Osteoblast (primary cell): ENCODE measurements at places on chromosomes 16 and 17. TPM values are rescaled to one million over a fixed set of nuclear protein-coding genes. Genes with fewer than 3 reads are reported as not detected.

The HOXB1 gene
- total RNA-seq: not detected in 2 replicates

DNA sequence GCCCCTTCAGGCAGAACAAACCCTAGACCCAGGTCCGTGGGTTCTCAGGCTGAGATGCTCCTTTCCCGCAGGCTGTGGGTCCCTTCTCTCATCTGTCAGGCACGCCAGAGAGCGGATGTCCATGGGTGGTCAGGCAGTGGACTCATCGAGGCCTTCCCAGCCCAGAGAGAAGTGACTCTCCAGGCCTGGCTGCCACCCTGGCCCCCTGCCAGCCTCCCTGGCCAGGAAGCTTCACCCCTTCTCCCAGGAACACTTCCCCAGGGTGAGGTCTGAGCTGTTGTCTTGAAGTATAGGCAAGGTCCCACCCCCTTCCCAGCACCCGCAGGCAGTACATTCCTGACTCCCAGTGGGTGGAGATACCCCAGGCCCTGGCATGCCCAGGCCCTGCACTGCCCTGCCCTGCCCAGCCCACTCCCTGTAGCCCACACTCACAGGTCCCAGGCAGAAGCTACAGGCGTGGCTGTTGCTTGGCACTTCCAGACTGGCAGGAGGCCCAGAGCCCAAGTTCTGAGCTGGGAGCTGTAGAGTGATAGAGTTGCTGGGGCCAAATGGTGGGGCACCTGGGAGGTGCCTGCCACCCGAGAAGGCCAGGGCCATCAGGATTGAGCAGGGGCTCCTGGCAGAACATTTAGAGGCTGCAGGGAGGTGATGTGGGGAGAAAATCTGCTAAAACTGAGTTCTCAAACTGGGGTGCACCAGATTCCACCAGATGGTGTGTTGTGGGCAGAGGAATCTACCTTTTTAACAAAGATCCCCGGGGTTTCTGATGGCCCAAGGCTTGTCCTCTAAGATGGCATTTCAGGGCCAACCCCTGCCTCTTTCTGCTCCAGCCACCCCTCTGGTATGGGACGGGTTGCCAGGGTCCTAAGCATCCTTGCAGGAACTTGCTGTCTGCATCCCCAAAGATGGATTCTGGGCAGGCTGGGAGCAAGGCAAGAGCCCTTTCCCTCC is 6.7 kb downstream of the ITGA3 start:
- H3K4me3 ChIP-seq: no peak overlapping the region
- no peaks in the 10 kb centered on the region for H3K27me3 ChIP-seq
- peak overlapping the region; percentile 95 for H3K27ac ChIP-seq
- DNase-seq: peak; percentile 97
- H3K36me3 ChIP-seq: peaks cover 23% of the 10 kb centered on the region
- peaks cover 89% of the 10 kb centered on the region for H3K4me1 ChIP-seq

GRCh38 chr17:75652934-75653549 is 13.9 kb downstream of the RECQL5 start:
- peak; percentile 87 for DNase-seq
- no peaks in the 10 kb centered on the region for H3K27me3 ChIP-seq
- H3K27ac ChIP-seq: no peak overlapping the region
- no peaks in the 10 kb centered on the region for H3K4me1 ChIP-seq
- H3K4me3 ChIP-seq: no peak overlapping the region
- peaks cover 35% of the 10 kb centered on the region for H3K36me3 ChIP-seq

The LGALS9 gene
- total RNA-seq: 1.4 and 4.7 TPM in 2 replicates

DNA sequence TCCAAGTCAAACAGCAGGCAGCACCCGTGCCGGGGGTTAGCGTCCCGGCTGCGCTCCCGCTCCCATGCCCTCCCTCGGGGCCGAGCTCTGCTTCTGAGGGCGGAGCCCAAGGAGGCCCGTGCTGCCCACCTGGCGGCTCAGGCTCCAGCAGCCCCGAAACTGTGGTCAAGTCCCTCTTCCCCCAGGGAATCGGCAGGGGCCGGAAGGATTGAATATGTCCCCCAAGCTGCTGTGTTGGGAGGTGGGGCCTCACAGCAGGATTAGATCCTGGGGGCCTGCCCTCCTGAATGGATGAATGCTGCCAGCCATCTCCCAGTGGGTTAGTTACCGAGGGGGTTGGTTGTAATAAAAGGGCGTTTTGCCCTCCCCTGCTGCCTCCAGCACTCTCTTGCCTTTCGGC is 33.9 kb downstream of the MAP2K3 start:
- no peak overlapping the region for H3K4me3 ChIP-seq
- DNase-seq: peak; percentile 44
- H3K27me3 ChIP-seq: no peaks in the 10 kb centered on the region
- peaks cover 11% of the 10 kb centered on the region for H3K36me3 ChIP-seq

The TBC1D28 gene
- total RNA-seq: not detected in 2 replicates

The KCNJ12 gene
- total RNA-seq: under 0.01 and 0.29 TPM in 2 replicates

DNA sequence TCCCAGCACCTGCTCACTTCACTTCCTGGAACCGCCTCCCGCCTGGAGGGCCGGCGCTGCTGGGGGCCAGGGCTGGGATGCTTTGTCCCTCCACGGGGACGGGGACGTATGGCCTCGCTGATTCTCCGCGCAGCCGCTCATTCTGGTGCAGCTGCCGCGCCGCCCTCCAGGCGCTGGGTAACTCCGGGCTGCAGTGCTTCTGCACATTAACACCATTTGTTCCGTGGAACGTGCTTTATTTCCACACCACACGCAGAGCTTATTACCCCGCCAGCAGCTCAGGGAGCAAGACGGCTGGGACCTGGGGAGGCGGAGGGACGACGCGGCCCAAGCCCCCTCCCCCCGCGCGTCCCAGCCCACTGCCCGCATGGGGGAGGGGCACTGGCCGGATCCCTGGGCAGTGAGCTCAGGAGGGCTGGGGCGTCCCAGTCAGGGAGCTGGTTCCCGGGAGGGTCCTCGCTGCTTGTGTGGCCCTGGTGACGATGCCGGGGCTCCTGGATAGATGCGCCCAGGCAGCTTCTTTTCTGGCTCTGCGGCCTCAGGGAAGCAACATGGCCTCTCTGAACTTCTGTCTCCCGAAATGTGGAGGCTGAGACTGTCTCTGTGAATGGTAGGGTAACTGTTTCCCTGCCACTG is 45.4 kb upstream of the ACSF3 start:
- peaks cover 9% of the 10 kb centered on the region for H3K4me1 ChIP-seq
- DNase-seq: no peak
- no peaks in the 10 kb centered on the region for H3K36me3 ChIP-seq
- no peak overlapping the region for H3K27ac ChIP-seq
- H3K27me3 ChIP-seq: peaks cover 22% of the 10 kb centered on the region

DNA sequence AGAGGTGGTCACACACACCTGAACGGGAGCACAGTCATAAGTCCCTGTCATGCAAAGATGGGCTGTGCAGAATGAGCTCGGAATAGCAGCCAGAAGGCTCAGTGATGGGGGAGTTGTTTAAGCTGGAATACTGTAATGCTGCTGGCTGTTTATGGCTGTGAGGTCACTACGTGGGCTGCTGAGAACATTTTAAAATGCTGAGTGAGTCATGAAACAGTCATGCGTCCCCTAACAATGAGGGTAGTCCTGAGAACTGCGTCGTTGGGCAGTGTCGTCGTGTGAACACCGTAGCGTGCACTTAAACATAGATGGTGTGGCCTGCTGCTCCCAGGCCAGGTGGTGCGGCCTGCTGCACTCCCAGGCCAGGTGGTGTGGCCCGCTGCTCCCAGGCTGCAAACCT is 39.7 kb downstream of the TBCD start:
- no peak overlapping the region for H3K4me3 ChIP-seq
- DNase-seq: peak; percentile 99
- no peaks in the 10 kb centered on the region for H3K36me3 ChIP-seq
- no peaks in the 10 kb centered on the region for H3K27me3 ChIP-seq
- peaks cover 10% of the 10 kb centered on the region for H3K4me1 ChIP-seq
